ENCODE measurements at places on chromosomes 1 and 21.

- peak; percentile 9 for DNase-seq
Observed at GRCh38 chr1:164440232-164440631, 118.8 kb upstream of the PBX1 start.

DNA sequence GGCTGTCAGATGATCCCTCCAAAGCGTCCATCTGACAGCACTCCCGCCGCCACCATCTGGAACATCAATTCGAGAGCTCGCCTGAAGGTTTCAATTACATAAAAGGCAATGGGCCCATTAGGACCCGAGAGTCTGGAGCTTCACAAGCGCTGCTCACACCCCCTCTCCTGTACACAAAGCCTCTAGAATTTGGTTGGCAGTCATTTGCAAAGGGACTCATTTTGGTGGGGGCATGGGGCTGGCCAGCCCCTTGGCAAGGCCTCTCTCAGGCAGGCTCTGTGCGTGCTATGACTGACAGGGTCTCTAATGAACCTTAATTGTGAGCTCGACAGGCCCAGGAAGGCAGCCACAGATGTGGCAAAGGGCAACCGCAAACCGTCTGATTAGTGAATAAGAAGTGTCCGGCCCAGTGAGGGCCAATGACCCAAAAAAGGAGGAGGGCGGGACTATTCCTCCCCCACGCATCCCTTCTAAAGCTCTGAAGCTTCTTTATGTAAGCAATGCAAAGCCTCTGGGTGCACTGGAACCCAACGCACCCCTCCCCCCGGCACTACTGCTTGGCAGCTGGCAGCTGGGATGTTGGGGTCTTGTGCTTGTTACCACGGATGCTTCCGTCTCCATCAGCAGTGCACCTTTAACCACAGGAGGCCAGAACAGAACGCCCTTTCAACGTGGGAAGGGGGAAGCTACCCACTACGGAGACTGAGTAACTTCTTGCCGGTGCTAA is 79.4 kb downstream of the CAPZB start:
- DNase-seq: no peak

- no peak for DNase-seq
Observed at GRCh38 chr1:172381946-172382345, 38.5 kb upstream of the C1orf105 start.

GRCh38 chr21:33976082-33977016 is 60.7 kb upstream of the ATP5PO start:
- peak; percentile 77 for DNase-seq

DNA sequence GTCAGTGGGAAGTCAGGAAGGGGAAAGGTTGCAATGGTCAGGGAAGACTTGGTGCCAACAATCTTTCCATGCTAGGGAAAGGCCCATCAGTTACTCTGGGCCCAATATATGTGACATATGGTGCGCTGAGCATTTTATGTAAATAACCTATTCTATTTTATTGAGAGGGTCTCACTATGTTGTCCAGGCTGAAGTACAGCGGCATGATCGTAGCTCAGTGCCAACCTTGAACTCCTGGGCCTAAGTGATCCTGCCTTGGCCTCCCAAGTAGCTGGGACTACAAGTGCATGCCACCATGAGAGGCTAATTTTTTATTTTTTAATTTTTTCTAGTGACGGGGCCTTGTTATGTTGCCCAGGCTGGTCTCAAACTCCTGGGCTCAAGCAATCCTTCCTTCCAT is 6.8 kb downstream of the UQCRH start:
- DNase-seq: no peak

DNA sequence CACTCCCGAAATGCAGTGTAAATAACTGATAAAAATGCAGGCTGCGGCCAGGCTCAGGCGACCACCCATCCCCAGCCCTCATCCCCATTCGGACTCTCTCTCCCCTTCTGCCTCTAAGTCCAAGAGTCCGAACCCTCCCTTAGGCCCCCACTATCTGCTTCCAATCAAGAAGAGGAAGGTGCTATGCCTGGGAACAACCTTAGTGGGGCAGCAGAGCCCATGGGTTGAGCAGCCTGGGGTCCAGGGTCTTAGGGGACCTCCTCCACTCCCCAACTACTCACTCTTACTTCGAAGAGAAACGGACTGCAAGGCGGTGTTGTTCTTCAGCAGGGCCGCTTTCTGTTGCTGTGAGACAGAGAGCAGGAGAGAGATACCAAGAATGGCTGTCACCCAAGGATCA is 12.2 kb downstream of the ARHGEF2 start:
- DNase-seq: no peak

GRCh38 chr1:91803847-91804545 is 82.0 kb downstream of the TGFBR3 start:
- DNase-seq: peak; percentile 67

GRCh38 chr1:204376919-204377799 is 17.4 kb upstream of the PLEKHA6 start:
- peak; percentile 95 for DNase-seq

DNA sequence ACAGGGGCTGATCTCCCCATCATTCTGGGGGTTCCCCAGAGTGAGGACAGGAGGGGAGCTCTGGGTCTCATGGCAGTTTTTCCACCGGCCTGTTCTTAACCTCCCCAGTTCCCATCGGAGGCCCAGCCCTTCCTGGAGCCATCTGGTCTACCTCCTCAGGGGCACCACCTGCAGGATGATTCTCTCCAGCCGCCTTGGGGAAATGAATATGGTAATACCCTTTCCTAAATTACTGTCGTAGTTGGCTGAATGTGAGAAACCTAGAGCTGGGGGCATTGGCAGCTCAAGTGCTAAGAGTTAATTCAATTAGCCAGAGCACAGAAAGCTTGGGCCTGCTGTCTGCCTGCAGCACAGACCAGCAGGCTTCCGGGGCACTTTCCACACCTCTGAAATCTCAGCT is 64.9 kb downstream of the TAS1R2 start:
- no peak for DNase-seq

DNA sequence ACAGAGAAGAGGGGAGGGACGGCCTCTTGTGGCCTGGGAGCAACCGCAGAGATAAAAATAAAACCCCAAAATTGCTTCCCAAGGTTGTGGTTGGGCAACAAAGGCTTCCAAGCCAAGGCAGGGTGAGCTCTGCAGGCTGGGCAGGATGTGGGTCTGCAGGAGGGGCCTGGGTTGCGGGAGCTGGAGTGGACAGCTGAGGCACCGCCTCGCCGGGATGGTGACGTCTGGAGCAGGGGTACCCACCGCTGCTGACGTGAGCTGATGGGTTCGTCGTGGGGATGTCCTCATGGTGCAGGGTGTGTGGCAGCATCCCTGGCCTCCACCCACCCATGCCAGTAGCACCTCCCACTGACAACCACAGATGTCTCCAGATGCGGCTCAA is 3.7 kb downstream of the AURKAIP1 start:
- DNase-seq: no peak

- no peak for DNase-seq
Observed at GRCh38 chr1:84708031-84708430, 17.8 kb upstream of the SSX2IP start.

GRCh38 chr1:7623842-7624241 is 147.3 kb upstream of the VAMP3 start:
- no peak for DNase-seq

DNA sequence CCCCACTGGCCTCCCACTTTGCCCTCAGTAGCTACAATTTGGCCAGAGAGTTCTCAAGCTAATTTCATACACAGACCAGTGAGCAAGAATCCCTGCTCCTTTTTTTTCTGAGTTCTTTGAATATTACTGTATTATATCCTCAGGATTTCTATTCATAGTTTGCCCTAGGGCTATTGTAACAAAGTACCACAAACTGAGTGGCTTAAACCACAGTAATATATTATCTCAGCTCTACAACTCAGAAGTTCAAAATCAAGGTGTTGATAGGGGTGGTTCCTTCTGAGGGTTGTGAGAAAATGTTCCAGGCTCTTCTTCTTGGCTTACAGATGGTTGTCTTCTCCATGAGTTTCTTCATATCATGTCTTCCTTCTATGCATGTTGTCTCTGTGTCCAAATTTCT is 289.4 kb upstream of the ESRRG start:
- DNase-seq: no peak

- DNase-seq: no peak
Observed at GRCh38 chr1:89546082-89546889, 21.7 kb downstream of the LRRC8B start.

GRCh38 chr1:109613361-109614147 is 5.9 kb downstream of the GNAT2 start:
- DNase-seq: no peak

DNA sequence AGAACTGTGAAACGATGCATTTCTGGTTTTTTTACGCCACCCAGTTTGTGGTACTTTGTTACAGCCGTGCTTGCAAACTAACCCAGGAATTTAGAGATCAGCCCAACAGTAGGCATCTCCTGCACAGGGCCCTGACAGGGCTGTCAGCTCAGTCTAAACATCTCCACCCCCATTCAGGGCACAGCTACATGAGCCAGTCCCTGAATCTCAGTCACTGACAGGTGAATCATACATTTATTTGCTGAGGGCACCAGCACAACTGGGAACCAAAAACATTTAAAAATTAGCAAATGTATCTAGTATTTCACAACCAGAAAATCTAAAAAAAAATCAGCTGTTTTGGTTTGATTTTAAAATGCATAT is 30.7 kb downstream of the PRDX6 start:
- peak; percentile 27 for DNase-seq

- peak; percentile 54 for DNase-seq
Observed at GRCh38 chr1:18875107-18875795, 15.8 kb upstream of the TAS1R2 start.

DNA sequence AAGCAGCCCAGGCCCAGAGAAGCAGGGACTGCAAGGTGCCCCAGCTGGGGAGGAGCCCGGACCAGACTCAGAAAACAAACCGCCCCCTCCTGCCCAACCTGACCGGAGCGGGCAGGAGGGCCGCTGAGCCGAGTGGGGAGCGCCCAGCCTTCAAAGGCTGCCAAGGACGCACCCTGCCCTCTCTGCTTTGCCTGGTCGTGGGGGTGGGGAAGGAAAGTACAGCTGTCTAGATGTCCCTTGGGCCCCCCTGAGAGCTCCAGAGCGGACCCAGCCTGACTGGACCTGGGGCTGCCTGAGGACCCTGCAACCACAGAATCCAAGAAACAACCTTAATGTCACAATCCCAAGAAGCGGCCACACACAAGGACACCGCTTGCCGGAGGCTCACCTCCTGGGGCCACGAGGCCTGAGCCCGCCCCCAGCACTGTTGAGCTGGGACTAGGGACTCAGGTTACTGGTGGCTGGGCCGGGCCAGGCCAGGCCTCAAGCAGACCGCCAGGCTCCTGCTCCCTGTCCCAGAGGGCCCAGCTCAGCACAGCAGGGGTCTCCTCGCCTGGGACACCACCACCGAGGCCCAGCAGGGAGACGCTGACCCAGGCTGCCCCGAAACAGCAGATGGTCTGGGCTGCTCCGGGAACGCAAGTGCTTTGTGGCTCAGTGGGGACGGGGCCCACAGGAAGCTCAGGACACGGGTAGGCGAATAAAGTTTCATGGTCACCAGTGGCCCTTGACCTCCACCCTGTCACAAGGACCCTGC is 1.4 kb downstream of the DVL1 start:
- peak; percentile 57 for DNase-seq

- DNase-seq: no peak
Observed at GRCh38 chr1:147283011-147283410, 40.5 kb downstream of the CHD1L start.

- peak; percentile 50 for DNase-seq
Observed at GRCh38 chr1:62746086-62746808, 37.7 kb upstream of the ATG4C start.

DNA sequence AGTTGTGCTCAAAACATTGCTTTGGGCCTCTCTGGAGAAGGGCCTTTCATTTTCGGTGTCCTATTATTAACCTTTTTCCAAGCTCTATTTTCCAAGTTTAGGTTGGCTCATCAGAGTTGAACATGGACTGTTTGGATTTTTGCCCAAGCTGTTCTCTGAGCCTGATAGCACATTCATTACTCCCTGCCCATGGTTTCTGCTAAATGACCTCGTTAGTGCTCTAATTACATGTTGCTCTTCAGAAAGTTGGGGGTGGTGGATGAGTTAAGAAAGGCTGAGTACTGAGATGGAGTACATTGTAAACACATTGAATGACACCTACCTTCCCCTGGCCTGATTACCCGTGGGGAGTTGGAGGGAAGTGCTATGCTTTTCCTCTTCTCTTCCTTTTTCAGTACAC is 38.9 kb downstream of the LMO4 start:
- no peak for DNase-seq

- DNase-seq: no peak
Observed at GRCh38 chr1:201511396-201511940, 4.5 kb upstream of the CSRP1 start.

- DNase-seq: no peak
Observed at GRCh38 chr1:17224434-17224833, 19.5 kb downstream of the PADI1 start.

DNA sequence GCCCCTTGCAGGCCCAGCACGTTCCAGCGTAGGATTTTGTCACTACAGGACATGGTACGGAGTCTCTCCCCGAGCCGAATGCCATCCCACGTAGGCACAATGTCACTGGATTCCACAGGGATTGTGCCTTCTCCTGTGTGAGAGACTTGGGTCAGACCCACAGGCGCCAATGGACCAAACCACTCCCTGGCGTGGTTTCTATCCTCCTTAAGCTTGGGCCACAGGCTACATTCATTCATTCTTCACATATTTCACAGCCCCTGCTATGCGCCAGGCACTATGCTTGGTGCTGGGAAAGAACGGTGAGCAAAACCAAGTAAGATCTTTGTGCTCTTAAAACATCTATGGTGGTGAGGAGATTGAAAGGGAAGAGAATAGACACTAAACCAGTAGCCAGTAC is 18.7 kb downstream of the CHRNB2 start:
- DNase-seq: no peak

- no peak for DNase-seq
Observed at GRCh38 chr1:174036204-174036603, 14.0 kb upstream of the RC3H1 start.

DNA sequence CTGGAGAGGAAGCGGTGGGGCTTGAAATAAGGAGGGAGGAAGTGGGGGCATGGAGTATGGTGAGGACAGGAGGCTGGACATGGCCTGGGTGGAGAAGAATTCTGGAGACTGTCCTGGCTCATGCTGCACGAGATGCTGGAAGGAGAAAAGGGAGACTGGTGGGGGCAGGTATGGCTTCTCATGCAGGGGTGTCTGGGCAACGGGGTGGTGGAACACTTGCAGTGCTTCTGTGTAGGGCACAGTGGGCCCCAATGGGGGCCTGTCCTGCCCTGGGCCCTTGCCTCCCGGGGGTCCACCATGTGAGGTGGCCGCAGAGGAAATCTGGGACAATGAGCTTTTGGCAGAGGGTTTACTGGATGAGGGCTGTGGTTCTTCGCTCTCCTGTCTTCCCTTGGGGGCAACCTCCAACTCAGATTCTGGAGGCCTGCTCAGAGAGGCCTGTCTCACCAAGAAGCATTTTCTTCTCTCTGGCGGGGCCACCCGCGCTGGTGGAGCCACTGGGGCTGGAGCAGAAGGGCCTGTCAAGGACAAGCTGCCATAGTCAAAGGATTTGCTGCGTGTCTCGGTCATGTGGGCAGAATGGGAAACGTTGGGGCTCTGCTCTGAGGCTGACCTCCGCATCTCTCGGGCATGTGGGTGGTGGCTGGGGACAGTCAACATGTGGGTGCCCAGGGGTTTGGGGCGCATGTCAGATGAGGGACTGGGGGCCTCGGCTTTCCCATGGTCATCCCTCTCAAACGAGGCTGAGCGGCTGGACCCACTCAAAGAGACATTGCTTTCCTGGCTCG is 96.9 kb upstream of the EDN2 start:
- no peak for DNase-seq

GRCh38 chr1:79110749-79111148 is 104.2 kb upstream of the ADGRL4 start:
- DNase-seq: no peak
